ENCODE measurements at places on chromosomes 16 and 17.

- no peak for DNase-seq
Measured at GRCh38 chr17:329784-330420, 22.7 kb downstream of the RPH3AL start.

DNA sequence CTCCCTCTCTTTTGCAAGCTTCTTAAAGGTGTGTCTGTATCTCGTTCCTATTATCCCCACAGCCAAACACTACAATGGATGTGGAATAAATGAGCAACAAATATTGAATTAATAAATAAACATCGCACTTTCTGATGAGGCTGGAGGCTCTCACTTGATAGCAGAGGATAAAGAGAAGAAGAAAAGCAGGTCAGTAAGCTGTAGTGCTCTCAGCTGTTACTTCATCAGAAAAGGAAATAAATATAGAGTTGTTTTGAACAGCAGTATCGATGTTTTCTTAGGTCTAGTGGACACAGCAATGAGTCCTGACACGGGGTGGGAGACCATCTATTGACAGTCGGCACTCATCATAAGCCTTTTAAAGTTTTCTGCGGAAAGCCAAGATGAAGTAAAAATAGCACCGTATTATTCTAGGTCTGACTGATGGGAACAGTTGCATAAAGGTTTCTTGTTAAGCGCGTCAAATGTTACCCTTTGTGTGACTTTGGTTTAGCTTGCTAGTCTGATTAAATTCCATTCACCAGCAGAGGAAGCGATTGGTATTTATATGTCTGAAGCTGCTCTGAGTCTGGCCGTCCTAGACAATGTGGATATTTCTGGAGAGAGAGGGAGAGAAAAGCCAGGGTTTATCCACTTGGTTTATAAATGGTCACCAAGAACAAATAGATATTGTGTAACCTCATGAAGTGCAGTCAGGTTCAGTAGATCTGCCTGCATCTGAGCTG, 646.1 kb downstream of the CDH11 start:
- no peak for DNase-seq

GRCh38 chr17:16943032-16943352, 28.9 kb downstream of the TNFRSF13B start:
- DNase-seq: no peak

DNA sequence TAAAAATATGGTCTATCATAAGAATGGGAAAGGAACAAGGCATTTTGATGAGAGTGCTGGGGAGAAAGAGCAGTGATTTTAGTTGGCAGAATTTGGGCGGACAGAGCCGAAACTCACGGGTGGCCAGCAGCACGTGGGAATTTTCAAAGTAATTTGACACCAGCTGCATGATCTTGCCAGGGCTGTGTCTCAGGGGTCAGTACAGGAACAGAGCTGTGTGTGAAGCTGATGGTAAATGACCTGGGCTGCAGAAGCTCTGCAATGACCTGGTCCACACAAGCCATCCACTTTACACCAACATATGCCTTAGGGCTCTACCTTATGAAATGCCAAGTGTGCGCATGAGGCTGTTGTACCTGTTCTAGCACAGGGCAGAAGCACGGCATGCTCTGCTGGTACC, 112.0 kb downstream of the ZFHX3 start:
- no peak for DNase-seq

GRCh38 chr17:51611585-51611984, 351.2 kb downstream of the UTP18 start:
- DNase-seq: no peak

DNA sequence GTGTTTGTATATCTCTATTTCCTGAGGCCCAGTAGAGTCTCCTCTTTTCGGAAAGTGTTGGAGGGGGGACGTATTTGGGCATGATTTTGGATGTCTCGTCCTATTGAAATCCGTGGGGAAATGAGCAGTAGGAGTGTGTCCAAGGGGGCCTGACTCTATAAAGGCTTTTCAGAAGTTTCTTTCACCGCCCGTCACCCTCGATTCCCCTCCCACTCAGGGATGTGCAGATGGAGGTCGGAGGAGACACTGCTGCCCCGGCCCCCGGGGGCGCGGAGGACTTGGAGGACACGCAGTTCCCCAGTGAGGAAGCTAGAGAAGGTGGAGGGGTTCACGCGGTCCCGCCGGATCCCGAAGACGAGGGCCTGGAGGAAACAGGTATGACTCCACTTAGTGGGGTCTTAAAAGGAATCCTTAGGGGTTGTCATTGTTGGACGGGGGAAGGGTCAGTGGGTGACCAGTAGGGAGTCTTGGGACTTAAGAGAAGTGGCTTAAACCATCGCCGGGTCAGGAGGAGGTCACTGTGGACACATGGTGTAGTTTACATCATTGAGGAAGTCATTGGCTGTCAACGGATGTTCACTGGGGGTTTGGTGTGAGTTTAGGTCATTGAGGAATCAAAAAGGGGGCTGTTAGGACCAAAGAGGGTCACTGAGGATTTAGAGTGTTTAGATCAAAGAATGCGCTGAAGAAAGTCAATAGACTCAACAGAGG, 424 bp downstream of the MON1B start:
- peak; percentile 34 for DNase-seq

- DNase-seq: no peak
Measured at GRCh38 chr17:62592341-62593099, 35.0 kb upstream of the MRC2 start.

DNA sequence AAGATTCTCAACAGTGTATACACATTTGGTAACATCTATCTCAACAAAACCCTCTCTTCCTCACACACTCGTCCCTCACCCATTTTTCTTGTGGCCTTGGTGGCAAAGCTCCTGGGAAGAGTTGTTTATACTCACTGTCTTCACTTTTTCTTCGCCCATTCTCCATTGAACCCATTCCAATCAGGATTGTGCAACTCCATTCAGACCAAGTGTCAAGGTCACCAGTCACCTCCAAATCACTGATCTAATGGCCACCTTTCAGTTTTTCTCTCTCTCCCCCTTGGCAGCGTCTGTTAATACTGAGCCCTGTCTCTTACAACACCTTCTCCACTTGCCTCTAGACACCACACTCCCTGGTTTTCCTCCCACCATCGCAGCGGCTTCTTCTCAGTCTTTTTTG, 8.6 kb upstream of the SLC13A5 start:
- DNase-seq: no peak

GRCh38 chr17:42559075-42559474, 2.9 kb upstream of the COASY start:
- no peak for DNase-seq

- DNase-seq: no peak
Measured at GRCh38 chr17:28357901-28358197, 522 bp upstream of the POLDIP2 start.

DNA sequence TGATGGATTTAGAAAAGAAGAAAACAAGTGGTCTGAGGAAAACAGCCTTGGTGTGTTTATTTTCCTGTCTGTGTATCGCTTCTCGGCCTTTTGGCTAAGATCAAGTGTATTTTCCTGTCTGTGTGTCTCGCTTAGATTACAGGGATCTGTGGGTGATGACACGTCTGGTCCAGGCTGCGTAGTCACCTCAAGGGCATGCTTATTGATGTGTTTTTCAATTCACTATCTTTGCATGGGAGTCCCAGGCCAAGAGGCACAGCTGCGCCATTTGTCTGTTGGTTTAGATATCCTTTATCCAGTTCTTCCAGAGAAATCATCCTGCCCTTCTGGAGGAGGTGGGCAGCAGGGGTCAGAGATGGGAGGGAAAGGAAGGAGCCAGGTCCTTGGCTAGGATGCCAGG, 47.1 kb upstream of the STH start:
- no peak for DNase-seq

GRCh38 chr17:19274893-19275292, 37.7 kb downstream of the EPN2 start:
- no peak for DNase-seq

- DNase-seq: peak; percentile 28
Measured at GRCh38 chr16:8919089-8919933, 37.2 kb downstream of the LITAFD start.

DNA sequence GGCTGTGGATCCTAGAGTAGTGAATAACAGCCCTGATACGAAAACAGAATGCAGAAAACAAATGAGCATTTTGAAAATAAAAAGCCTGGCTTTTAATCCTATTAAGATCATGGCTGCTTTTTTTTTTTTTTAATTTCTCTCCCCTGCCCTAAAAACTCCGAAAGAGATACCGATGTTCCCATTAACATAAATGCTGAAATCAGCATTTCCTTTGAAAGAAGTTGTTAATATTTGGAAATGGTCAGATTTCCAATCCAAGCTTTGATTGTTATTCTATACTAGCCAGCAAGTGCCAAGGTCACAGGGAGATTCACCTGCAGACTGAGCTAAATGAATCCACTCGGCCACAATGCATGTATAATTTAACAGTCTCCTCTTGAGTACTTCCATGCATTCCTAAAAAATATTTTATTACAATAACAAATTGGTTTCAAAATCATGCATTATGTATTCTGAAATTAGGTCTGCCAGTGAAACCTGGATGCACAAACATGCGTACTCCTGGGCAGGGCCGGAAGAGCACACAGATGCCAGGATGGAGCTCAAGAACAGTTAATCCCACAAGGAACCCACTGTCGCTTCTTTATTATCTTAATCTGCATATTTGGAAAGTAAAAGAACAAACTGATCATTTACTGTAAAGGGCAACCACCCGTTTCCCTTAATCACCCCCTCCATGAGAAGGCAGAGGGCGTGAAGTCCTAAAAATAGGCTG, 521.5 kb upstream of the ZFHX3 start:
- DNase-seq: no peak

DNA sequence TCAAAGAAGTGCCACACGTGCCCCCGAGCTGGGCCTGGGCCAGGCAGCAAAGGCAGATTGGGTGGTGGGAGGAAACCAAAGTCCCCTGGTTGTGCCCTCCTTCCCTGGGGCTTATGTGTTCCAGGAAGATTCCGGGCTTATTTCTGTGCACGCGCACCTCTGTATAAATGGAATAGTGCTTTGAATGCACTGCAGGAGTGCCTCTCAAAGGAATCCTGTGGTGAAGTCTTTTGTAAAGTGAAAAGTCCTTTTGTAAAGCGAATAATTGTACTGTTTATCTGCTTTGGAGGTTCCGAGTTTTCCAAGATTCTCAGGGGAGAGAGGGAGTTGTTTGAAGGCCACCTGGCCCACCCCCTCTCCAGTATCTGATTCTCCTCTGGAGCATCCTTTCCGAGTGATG, 26.8 kb downstream of the C17orf75 start:
- no peak for DNase-seq
